ENCODE measurements at places on chromosomes 2 and 18. TPM values are rescaled to one million over a fixed set of nuclear protein-coding genes. Genes with fewer than 3 reads are reported as not detected.

The ZNF516 gene
- 9.9 TPM for total RNA-seq

The TTN gene
- total RNA-seq: 153 TPM

DNA sequence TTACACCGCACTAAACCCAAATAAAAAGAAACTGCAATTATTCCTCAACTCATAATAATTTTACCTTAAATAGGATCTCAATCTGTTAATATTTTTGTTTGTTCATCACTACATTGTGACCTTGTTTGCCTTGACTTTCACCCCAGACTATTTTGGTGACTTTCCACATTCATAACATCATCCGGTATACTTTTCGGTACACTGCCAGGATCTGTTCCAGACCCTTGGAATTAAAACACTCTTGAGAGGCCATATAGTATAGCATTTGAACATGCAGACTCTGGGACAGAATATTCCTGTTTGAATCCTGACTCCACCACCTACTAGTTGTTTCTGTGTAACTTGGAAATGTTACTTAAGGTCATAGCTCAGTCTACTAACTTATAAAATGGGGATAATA is 577.4 kb downstream of the METTL4 start:
- DNase-seq: no peak

DNA sequence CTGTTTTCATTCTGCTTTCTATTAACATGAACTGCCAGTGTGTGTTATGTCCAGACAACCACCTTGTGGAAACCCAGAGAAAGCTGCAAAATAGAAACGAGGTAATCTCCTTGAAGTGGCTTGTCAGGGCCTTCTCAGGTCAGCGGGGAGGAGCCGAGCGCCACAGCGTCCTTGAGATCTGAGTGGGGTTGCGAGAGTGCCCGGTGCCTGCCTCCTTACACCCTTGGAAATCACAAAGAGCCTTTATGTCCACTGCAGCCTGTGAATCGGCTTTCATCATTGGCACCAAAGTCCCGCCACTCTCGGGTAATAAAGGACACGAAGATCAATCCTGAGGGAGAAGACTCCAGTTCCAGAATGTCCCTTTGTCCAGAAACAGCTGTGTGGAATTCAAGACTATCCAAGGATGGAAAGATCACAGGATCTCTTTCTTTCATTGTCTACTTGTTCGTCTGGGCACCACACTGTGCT is 135.2 kb downstream of the HRH4 start:
- no peak for DNase-seq

DNA sequence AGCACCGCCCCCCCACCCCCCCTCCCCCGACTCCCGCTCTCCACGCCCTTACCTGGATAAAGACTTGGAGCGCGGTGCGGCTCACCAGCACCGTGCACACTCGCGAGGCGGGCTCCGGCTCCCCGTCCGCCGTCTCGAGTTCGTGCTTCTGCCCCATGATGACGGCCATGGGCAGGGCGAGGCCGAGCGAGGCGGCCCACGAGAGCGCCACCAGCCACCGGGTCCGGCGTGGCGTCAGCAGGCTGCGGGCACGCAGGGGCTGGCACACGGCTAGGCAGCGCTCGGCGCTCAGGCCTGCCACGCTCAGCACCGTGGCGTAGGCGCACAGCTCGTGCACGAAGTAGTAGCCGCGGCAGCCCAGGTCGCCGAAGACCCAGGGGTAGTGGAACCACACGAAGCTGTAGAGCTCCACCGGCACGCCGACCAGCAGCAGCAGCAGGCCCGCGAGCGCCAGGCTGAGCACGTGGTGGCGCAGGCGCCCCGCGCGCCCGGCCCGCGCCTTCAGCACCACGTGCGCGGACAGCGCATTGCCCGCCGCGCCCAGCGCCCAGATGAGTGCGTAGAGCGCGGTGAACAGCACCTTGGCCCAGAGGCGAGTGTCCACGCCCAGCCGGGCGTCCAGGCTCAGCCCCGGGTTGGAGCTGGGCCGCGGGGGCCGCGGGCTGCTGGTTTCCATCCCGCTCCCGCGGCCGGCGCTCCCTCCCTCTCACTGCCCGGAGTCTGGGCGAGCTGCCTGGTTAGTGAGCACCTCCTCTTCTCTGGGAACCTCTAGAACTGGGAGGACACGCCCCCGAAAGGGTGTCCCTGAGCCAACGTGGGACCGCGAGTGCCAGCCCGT is at the start of gene NTSR2:
TSS of gene NTSR2 (minus strand) at position 742 of the 838 bp plus-strand sequence. CDS start at position 676, 66 bp downstream.
- DNase-seq: peak; percentile 38

- DNase-seq: no peak
Observed at GRCh38 chr2:85435220-85435958, 16.9 kb downstream of the SH2D6 start.

GRCh38 chr2:203594541-203594940 is 59.4 kb upstream of the RAPH1 start:
- DNase-seq: no peak

All from CD4-positive, CD25-positive, alpha-beta regulatory T cell (primary cell).